Activated CD4-positive, alpha-beta T cell treated with anti-CD3 and anti-CD28 coated beads, Interleukin-2, amount 10 ng/mL, durations not matched to agents 7 days and 5 days (primary cell): ENCODE measurements at places on chromosomes 4 and X.
A peak's percentile ranks its signal among the peaks of the same experiment; 100 is the strongest.

DNA sequence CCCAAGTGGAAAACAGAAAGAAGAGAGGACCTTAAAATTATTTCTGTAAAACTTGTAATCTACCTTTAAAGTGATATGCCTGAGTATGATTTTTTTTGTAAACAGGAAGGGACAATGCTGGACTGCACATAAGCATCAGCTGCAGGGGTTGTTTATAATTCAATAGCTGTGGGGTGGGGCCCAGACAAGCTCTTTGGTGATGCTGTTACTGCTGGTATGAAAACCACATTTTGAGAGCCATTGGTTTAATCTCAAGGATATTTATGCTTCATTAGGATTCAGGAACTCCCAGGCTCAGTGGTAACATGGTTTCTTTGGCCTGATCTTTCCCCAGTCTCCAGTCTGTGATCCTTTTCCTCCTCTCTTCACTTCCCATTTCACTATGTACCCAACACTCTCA, 34.3 kb upstream of the GRPR start:
- no peak for DNase-seq

GRCh38 chrX:110317061-110317819, 645 bp downstream of the AMMECR1 start:
- peak; percentile 21 for DNase-seq

DNA sequence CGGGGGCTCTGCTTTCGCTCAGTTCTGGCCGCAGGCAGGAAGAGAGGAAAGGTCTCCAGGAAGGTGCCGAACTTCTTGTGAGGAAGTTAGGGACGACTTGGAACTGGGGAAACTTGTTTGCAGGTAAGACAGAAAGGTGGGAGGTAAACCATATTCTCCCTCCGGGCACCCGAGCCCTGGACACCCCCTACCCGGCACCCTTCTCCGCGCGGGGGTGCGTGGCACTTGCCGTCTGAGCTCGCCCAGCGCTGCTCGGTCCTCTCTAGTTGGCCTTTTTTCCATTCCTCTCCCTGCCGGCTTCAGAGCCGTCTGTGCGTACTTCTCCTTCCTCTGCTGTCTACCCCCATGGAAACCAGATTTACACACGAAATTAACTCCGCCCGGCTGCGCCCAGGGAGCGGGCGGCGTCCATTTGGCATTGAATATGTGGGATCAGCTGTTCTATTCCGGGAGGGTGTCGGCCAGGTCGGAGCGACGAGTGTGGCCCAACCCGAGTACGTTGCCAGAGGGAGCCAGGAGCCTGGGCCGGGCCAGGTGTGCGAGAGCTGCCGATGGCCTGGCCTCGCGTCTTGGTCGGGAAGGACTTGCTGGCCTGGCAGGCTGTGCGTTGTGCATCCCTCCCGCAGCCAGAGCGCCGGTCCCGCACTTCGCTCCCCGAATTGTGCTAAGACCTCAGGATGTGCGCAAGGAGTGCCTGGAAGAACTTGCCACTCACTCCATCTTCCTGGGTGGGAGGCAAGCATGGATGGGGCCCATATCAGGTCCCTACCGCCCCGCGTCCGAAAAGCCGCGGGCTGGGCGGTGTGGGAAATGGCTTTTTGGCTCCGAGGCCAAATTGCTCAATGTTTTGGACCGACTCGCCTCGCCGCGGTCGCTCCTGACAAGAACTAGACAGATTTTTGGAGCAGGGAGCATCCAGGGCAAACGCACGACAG, 1.7 kb downstream of the PDGFRA start:
- no peak for DNase-seq

DNA sequence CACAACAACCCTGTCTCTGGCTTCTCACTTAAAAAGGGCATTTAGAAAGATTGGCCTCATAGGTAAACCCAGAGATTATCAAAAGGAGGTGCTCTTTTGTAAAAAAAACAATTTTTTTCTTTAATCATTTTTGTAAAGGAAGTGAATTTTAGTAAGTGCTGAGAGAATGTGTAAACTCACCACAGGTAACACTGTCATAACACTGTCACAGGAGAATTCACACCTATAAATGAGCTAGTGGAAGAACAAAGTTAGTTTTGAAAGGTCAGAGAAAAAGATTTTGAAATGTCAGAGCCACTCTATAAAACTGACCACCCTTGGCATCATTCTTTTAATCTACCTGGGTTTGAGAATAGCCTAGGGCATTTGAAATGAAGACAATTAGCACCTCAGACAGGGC, 3.3 kb upstream of the SH2D1A start:
- no peak for DNase-seq

GRCh38 chr4:13670456-13671160, 43.1 kb upstream of the BOD1L1 start:
- DNase-seq: no peak
